Lower lobe of right lung (tissue), 2 donors: ENCODE measurements at places on chromosomes 13 and 19. TPM values are rescaled to one million over a fixed set of nuclear protein-coding genes. Genes with fewer than 3 reads are reported as not detected.

DNA sequence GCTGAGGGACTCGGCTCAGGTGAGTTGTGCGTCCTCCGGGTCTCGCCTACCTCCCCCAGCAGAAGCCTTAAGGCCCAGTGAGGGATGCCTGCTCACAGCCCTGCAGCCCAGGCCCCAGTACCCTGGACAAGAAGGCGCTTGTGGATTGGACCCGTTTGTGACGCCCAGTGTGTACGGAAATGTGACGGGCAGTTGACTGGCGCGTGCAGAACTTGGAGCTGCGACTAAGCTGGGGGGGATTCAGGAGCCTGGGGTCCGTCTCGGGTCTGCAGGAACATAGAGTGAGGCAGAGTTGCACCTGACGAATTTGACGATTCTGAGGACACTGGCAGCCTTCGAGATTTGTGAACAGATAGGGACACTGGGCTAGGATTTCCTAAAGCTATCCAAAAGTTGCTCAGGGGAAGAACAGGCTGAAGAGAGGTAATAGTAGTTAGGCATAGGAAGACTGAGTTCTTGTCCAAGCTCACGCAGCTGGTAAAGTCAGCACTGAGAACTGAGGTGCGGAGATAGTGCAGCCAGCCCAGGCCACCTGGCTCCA lies 519 bp downstream of the ZNF551 start:
- DNase-seq, result no peak
- H3K27me3 ChIP-seq, result no peaks in the 10 kb centered on the region
- peak overlapping the region; percentile 56 for H3K27ac ChIP-seq
- H3K4me1 ChIP-seq, result peaks cover 14% of the 10 kb centered on the region
- H3K36me3 ChIP-seq, result peaks cover 23% of the 10 kb centered on the region
- peak overlapping the region; percentile 95 for H3K4me3 ChIP-seq

- H3K4me3 ChIP-seq, result peak overlapping the region; percentile 85
- no peaks in the 10 kb centered on the region for H3K27me3 ChIP-seq
- peaks cover 23% of the 10 kb centered on the region for H3K4me1 ChIP-seq
- DNase-seq, result peak; percentile 64
Observed at GRCh38 chr19:11964496-11964857, 363 bp upstream of the ZNF763 start.

DNA sequence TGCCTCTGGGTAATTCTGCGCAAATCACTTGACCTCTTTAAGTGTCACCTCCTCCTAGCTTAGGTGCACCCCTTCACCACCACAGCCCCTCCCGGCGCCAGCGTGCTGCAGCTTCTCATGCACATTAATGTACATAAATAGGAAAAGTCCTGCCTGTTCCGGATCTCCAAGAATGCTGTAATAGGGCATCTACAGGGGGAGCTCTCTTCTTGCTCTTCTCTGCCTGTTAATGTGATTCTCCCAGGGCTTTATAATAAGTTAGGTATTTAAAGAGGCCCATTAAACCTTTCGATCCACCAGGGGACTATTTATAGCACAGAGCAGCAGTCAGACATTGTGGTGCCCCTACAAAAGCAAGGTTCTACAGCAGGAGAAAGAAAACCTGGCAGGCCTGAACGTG lies 35.3 kb downstream of the SOX1 start:
- no peak overlapping the region for H3K27ac ChIP-seq
- no peaks in the 10 kb centered on the region for H3K4me1 ChIP-seq
- peaks cover 70% of the 10 kb centered on the region for H3K27me3 ChIP-seq
- H3K4me3 ChIP-seq, result no peak overlapping the region
- no peaks in the 10 kb centered on the region for H3K36me3 ChIP-seq

- no peak for DNase-seq
- no peak overlapping the region for H3K27ac ChIP-seq
- no peaks in the 10 kb centered on the region for H3K27me3 ChIP-seq
- H3K36me3 ChIP-seq, result peaks cover 65% of the 10 kb centered on the region
- H3K4me3 ChIP-seq, result no peak overlapping the region
Observed at GRCh38 chr19:9848060-9848459, 12.9 kb downstream of the PIN1 start.

DNA sequence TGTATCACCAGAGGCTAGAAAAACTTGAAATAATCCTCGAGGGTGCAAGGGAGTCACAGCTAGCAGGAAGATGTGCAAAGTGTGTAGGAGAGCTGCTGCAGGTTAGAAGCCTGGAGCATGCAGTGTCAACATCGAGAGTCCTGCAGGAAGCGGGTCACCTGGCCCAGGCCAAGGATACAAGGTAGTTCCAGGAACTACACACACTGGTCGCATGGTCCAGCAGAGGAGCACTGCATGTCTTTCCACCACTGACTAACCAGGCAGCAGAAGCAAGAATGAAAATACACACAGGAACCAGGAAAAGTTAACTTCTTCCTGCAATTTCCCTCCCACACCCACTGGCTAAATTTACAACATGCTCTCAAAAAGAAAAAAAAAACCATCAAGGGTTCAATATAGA lies 36.0 kb upstream of the MIR17HG start:
- DNase-seq, result no peak
- H3K27ac ChIP-seq, result no peak overlapping the region
- H3K27me3 ChIP-seq, result peaks cover 19% of the 10 kb centered on the region
- no peak overlapping the region for H3K4me3 ChIP-seq

DNA sequence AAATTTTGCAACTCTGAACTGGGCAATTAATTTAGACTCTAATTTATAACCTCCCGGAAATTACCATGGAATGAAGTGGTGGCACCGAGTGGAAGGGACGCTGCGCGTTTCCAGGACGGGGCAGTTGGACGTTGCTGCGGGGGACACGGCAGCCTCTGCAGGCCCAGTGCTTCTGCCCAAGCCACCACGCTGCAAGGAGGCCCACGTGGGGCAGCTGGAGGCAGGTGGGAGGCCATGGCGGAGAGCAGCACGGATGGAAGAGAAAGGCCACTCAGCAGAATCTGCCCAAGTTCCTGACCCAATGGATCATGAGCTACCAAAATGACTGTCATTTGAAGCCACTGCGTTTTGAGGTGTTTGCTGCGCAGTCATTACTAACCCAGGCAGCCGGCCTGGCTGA lies 11.2 kb upstream of the ADPRHL1 start:
- no peak overlapping the region for H3K27ac ChIP-seq
- H3K27me3 ChIP-seq, result no peaks in the 10 kb centered on the region
- DNase-seq, result no peak
- H3K4me1 ChIP-seq, result no peaks in the 10 kb centered on the region

- peak overlapping the region; percentile 70 for H3K27ac ChIP-seq
- no peak for DNase-seq
- H3K36me3 ChIP-seq, result no peaks in the 10 kb centered on the region
- H3K4me1 ChIP-seq, result peaks cover 13% of the 10 kb centered on the region
- H3K4me3 ChIP-seq, result no peak overlapping the region
- no peaks in the 10 kb centered on the region for H3K27me3 ChIP-seq
Observed at GRCh38 chr13:41622432-41623429, 165.4 kb downstream of the RGCC start.

DNA sequence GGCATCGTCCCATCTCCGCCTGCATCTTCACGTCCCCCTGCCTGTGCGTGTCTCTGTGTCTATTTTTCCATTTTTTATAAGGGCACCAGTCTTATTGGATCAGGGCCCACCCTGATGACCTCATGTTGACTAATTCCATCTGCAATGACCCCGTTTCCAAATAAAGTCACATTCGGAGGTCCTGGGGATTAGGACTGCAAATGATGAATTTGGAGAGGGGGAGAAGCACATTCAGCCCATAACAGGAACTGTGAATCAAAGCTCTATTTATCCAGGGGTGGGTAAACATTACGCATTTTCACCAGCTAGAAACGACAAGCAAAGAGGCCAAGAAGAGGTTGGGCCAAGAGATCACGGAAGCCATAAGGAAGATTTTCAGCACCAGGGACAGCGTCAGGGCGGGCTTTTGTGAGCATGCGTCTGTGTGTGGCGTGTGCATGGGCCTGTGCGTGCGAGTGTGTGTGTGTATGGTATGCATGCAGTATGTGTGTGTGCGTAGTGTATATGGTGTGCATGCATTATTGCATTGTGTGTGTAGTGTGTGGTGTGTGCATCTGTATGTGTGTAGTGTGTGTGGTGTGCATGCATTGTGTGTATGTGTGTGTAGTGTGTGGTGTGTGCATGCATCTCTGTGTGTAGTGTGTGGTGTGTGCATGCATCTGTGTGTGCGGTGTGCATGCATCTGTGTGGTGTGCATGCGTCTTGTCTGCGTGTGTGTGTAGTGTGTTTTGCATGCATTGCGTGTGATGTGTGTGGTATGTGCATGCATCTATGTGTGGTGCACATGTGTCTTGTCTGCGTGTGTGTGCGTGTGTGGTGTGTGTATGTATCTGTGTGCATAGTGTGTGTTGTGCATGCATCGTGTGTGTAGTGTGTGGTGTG lies 19.6 kb downstream of the CELF5 start:
- no peak for DNase-seq
- no peaks in the 10 kb centered on the region for H3K4me1 ChIP-seq
- H3K36me3 ChIP-seq, result no peaks in the 10 kb centered on the region

- peaks cover 5% of the 10 kb centered on the region for H3K4me1 ChIP-seq
- H3K27me3 ChIP-seq, result peaks cover 30% of the 10 kb centered on the region
- H3K36me3 ChIP-seq, result no peaks in the 10 kb centered on the region
- no peak overlapping the region for H3K27ac ChIP-seq
- H3K4me3 ChIP-seq, result no peak overlapping the region
Observed at GRCh38 chr19:55453511-55454260, 7.8 kb downstream of the ISOC2 start.

- H3K4me3 ChIP-seq, result no peak overlapping the region
- H3K4me1 ChIP-seq, result no peaks in the 10 kb centered on the region
- H3K27me3 ChIP-seq, result no peaks in the 10 kb centered on the region
- H3K36me3 ChIP-seq, result peaks cover 37% of the 10 kb centered on the region
- no peak overlapping the region for H3K27ac ChIP-seq
Observed at GRCh38 chr19:2354670-2355069, 5.4 kb upstream of the TMPRSS9 start.

DNA sequence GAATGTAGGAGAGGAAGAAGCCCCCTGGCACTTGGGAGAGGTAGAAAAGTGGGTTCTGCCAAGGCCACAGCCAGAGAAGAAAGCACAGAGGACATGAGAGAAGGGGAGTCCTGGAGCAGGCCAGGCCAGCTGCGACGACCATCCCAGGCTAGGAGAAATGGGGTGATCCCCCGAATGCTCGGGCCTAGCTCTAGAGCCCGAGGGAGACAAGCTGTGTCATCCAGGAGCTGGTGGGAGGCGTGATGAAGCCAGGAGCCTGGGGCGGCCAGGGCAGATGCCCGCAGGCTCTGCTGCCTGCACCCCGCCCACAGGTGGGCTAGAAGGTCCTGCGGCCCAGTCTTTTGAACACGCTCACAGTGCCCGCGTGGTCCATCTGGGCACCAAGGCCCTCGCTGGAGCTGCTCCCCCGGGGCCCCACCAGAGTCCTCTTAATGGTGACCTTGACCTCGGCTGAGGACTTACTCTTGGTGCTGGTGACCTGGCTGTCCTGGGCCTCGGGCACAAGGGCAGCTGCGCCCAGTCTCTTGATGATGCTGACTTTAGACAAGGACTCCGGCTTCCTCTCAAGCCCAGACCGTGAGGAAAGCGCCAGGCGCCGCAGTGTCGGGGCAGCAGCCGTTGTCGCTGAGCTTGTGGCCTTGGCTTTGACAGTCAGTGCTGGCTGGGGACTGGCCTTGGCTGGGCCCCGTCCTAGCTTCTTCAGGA lies 26.5 kb downstream of the C19orf47 start:
- H3K27ac ChIP-seq, result no peak overlapping the region
- peaks cover 74% of the 10 kb centered on the region for H3K36me3 ChIP-seq
- no peaks in the 10 kb centered on the region for H3K4me1 ChIP-seq

DNA sequence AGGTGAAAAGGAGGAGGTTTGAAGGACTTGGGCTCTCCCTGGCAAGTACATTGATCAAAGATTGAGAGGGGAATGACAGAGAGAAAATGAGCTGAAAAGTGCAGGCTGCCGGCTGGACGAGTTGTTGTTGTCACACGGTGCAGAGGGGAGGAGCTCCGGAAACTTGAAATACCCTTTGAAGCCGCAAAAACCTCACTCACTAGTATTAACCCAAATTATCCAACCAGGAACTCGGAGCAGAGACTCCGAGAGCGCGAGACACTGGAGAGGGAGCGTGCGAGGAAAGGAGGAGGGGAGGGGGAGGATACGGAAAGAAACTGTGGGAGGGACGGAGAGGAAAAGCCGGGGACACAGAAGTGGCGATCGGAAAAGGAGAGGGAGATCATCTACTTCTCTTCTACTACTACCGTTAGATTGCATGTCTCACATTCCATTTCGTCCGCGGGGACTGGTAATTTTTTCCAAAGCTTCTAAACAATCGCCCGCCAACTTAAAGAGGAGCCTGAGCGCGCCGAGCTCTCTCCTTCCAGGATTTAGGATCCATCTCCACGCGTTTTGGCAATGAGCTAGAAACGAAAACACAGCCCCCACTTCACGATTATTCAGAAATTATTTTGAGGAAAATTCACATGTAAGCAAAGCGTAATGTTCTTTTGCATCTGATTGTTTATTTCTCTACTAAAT lies at the start of gene DACH1:
Gene DACH1, minus strand, starts transcription at position 74 of the 684 bp plus-strand sequence.
- no peaks in the 10 kb centered on the region for H3K36me3 ChIP-seq
- H3K4me1 ChIP-seq, result peaks cover 19% of the 10 kb centered on the region
- peaks cover 15% of the 10 kb centered on the region for H3K27me3 ChIP-seq
- peak; percentile 49 for DNase-seq

DNA sequence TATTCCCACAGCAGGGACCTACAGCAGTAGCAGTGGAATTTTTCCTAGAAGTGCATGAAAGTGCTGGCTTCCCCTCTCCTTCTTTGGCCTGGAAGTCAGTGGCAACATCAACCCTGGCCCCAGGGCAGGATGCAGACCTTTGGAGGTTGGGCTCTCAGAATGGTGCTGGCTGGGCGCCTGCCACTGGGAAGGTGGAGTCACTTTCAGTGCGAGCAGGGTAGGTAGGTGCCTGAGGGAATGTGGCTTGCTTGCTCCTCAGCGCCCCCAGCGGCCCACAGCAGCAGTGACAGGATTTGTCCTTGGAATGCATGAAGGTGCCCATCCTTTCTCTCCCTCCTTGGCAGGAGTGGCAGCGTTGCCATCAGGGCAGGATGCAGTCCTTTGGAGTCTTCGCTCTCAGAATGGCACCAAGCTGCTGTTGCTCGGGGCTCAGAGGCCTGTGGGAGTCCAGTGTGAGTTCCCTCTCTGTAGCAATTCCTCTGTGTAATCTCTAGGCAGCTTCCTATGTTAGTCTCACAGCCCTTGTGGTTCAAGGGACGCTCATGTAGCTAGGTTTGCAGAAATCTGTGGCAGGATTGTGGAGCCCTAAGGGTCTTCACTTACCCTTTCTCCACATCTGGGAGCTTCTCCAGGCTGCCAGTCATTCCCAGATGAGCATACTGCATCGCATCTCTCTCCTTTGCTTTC lies 354.4 kb upstream of the DACH1 start:
- no peaks in the 10 kb centered on the region for H3K4me1 ChIP-seq
- H3K4me3 ChIP-seq, result no peak overlapping the region
- H3K27ac ChIP-seq, result no peak overlapping the region

Gene ZNF530
- total RNA-seq, result 2.0 TPM

Gene ZNF230
- 4.8 TPM for total RNA-seq

Gene C1QTNF9B
- not detected for total RNA-seq

Gene SCEL
- total RNA-seq, result 54.8 TPM

Gene CYP4F12
- total RNA-seq, result 4.5 TPM

Gene ANKRD24
- total RNA-seq, result 1.9 TPM

Gene NOTCH3
- 52.7 TPM for total RNA-seq

Gene TICAM1
- total RNA-seq, result 14.6 TPM
